ENCODE measurements at places on chromosomes 6 and 20. TPM values are rescaled to one million over a fixed set of nuclear protein-coding genes. Genes with fewer than 3 reads are reported as not detected.
A peak's percentile ranks its signal among the peaks of the same experiment; 100 is the strongest.

DNA sequence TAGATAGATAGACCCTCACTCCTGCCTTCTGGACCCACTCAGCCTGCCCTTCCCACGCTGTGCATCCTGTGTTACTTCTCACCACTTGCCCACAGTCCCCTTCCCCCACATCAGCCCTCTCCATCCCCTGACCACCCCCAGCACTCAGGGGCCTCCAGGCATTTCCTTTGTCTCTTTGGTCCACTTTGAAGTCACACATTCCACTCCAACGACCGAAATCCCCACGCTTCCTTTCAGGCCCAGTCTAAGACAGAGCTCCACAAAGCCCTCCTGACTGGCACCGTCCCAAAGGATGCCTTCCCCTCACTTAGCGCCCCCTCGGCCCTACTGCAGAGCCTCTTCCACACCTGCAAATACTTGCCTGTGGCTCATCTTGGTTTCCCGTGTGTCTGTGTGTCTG lies 83.8 kb downstream of the FOXF2 start:
- H3K4me3 ChIP-seq: no peak overlapping the region
- H3K4me1 ChIP-seq: peaks cover under 1% of the 10 kb centered on the region
- no peak overlapping the region for H3K27ac ChIP-seq
- H3K27me3 ChIP-seq: peaks cover 12% of the 10 kb centered on the region
- H3K36me3 ChIP-seq: no peaks in the 10 kb centered on the region

- no peaks in the 10 kb centered on the region for H3K36me3 ChIP-seq
- H3K4me3 ChIP-seq: no peak overlapping the region
- H3K27ac ChIP-seq: no peak overlapping the region
- no peaks in the 10 kb centered on the region for H3K27me3 ChIP-seq
- no peak for DNase-seq
These were observed 139.6 kb downstream of the AIG1 start for GRCh38 chr6:143200167-143200770.

DNA sequence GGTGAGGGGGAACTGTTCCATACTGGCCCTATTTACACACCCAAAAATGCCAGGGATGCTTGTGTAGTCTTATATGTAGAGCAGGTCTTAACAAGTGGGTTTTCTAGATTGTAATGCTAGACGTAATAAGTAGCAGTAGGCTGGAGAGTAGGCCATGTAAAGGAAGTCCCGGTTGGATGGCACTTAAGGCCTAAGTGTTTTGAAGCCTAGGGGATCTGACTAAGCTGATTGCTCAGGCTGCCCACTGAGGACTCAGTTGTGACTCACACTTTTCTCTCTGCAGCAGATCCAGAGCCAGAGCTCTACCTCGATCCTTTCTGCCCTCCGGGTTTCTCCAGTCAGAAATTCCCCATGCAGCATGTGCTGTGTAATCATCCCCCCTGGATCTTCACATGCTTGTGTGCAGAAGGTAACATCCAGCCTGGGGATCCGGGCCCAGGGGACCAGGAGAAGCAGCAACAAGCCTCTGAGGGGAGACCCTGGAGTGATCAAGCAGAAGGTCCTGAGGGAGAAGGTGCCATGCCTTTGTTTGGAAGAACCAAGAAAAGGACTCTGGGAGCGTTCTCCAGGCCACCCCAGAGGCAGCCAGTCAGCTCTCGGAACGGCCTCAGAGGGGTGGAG lies 26.6 kb downstream of the ZNF133 start:
- H3K27ac ChIP-seq: no peak overlapping the region
- H3K36me3 ChIP-seq: peaks cover 37% of the 10 kb centered on the region
- H3K4me1 ChIP-seq: peaks cover 15% of the 10 kb centered on the region
- no peak overlapping the region for H3K4me3 ChIP-seq
- no peak for DNase-seq
- no peaks in the 10 kb centered on the region for H3K27me3 ChIP-seq

GRCh38 chr6:33746036-33746600 lies 587 bp downstream of the IP6K3 start:
- no peak overlapping the region for H3K27ac ChIP-seq
- no peak overlapping the region for H3K4me3 ChIP-seq
- no peak for DNase-seq
- H3K4me1 ChIP-seq: peaks cover 16% of the 10 kb centered on the region

GRCh38 chr6:27280064-27280539 lies 32.0 kb downstream of the POM121L2 start:
- DNase-seq: no peak
- peaks cover 5% of the 10 kb centered on the region for H3K4me1 ChIP-seq
- H3K27me3 ChIP-seq: peaks cover 40% of the 10 kb centered on the region
- peak overlapping the region; percentile 88 for H3K4me3 ChIP-seq

GRCh38 chr6:125867483-125867942 lies 76.8 kb downstream of the NCOA7 start:
- H3K27me3 ChIP-seq: no peaks in the 10 kb centered on the region
- no peaks in the 10 kb centered on the region for H3K36me3 ChIP-seq
- H3K27ac ChIP-seq: peak overlapping the region; percentile 45
- peaks cover 8% of the 10 kb centered on the region for H3K4me1 ChIP-seq
- H3K4me3 ChIP-seq: no peak overlapping the region

DNA sequence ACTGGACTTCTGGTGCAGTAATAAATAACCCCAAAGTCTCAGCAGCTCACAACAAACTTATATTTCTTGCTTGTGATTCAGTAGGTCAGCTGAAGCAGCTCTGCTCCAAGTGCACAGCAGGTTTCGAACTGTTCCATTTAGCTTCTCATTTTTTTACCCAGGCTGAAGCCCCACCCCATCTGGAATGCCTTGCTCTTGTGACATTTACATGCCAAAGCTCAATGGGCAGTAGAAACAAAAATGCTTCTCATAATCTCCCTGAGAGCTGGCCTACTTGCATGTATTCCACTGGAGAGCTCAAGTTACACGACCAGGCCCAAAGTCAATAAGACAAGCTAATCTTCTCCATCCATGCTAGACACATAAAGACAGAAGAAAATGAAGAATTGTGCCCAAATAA lies 165.2 kb downstream of the HAO1 start:
- H3K4me1 ChIP-seq: no peaks in the 10 kb centered on the region
- H3K4me3 ChIP-seq: no peak overlapping the region
- H3K27me3 ChIP-seq: no peaks in the 10 kb centered on the region
- peaks cover 3% of the 10 kb centered on the region for H3K36me3 ChIP-seq

DNA sequence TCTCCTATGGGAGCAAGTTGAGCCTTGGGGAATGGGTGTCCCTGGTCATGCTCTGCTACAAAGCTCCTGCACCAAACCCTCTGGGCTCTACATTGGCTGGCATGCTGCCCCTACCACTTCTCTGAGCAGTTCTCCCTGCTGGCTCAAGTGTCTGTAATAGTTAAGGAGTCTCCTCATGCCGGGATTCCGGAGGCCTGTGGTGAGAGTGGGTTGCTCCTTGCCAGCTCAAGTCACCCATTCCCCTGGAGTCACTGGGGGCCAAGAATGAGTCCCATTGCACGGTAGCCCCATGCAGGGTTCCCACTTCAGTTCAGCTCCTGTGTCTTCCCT lies 173.9 kb downstream of the PRDM13 start:
- no peak overlapping the region for H3K4me3 ChIP-seq
- H3K27me3 ChIP-seq: peaks cover 25% of the 10 kb centered on the region
- no peak for DNase-seq
- no peak overlapping the region for H3K27ac ChIP-seq
- H3K36me3 ChIP-seq: no peaks in the 10 kb centered on the region

GRCh38 chr20:24629668-24630067 lies 160.2 kb downstream of the SYNDIG1 start:
- no peak overlapping the region for H3K4me3 ChIP-seq
- DNase-seq: no peak
- H3K27me3 ChIP-seq: peaks cover 25% of the 10 kb centered on the region
- no peaks in the 10 kb centered on the region for H3K36me3 ChIP-seq

The RIPPLY2 gene
- not detected for total RNA-seq

The PRRT1 gene
- total RNA-seq: 3.3 TPM

The SLC52A3 gene
- total RNA-seq: 0.38 TPM
